Stimulated activated CD8-positive, alpha-beta memory T cell treated with anti-CD3 and anti-CD28 coated beads, Interleukin-15, amount 100 ng/mL, for 48 hours (primary cell): ENCODE measurements at places on chromosomes 1 and 21.

DNA sequence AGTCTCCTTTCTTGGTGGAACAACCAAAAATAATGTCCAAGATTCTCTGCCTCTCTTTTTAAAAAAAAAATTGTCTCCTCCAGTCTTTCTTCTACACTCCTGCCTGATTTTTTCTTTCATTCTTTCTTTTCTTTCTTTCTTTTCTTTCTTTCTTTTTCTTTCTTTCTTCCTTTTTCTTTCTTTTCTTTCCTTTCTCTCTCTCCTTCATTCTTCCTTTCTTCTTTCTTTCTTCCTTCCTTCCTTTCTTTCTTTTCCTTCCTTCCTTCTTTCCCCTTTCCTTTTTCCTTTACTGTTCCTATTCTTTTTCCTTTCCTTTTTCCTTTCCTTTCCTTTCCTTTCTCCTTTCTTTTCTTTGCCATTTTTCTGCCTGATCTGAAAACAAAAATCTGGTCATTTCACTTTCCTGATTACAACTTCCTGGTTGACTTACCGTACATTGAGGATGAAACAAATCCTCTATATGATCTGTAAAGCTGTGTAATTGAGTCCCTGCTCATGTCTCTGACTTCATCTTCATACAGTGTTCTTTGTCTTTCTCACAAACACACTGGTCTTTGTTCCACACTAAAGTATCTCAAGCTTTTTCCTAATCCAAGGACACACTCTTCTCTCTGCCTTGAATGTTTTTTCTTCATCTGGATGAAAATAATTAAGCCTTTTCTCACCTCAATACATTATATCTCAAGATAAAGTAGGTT, 6.1 kb upstream of the KRTAP23-1 start:
- no peak for DNase-seq

GRCh38 chr1:71116729-71117128, 35.9 kb upstream of the ZRANB2 start:
- DNase-seq: no peak

DNA sequence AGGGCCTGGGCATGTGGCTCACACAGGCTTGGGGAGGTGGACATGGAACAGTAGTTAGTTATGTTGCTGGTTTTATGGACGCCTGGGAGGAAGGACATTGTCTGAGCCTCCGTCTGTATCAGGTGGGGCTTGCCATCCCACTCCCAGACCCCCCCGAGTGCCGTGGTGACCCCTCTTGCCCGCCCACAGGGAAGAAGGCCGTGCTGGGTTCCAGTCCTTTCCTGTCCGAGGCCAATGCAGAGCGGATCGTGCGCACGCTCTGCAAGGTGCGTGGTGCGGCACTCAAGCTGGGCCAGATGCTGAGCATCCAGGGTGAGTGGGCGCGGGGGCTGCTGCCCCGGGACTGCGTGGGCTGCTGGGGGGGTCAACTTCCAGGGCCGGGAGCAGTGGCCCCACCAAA, 41.7 kb downstream of the COQ8A start:
- DNase-seq: no peak

DNA sequence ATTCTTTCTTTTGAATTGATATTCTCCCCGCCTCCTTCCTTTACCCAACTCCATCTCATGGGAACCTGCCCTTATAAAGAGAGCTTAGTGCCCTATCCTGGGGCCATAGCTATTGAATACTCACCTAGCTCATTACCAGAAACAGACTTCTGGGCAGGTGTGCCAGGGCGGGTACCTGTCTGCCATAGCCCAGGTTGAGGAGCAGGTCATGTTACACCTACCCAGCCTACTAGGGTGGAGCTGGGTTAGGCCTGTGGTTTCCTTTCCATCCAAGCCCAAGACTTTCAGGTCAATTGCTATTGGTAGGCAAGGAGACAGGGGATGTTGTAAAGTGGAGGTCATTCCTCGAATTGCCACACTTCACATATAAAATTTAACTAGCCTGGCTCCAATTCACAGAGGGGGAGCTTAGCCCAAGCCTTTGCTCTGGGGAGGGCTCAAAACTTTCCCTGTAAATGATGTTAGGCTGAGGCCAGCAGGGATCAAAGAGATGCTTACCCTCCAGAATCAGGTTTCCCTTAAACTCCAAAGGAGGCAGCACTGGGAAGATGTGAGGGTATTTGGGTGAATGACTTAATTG, 87.1 kb upstream of the IPO9 start:
- no peak for DNase-seq

DNA sequence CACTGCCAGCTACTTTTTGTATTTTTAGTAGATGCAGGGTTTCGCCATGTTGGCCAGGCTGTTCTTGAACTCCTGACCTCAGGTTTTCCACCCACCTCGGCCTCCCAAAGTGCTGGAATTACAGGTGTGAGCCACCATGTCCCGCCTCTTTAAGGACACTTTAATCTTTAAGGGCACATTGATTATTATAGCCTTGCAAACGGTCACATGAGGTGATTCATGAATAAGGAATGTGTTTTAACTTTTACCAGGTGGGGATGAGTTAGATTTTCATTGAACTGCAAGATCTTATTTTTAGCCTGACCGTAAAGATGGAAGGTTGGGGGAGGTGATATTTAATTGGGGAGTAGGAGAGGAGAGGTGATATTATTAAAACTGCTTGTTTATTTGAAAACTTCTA, 61.9 kb downstream of the TBCE start:
- no peak for DNase-seq

DNA sequence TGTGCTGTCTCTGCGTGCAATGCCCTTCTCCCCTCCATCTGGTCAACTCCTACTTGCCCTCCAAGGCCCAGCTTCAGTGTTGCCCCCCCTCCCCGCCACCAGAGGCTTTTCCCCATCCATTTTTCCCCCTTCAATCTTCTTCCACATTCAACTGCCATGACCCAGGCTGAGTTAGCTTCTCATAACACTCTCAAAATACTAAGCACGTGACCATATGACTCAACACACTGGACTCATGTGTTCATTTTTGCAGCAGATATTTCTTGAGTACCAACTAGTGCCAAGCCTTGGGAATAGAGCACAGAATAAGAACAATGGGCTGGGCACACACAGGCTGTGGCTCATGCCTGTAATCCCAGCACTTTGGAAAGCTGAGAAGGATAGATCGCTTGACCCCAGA, 132.1 kb downstream of the IGSF21 start:
- DNase-seq: no peak

- no peak for DNase-seq
Measured at GRCh38 chr1:84573481-84573966, 716 bp downstream of the CTBS start.

- peak; percentile 2 for DNase-seq
Measured at GRCh38 chr1:168763031-168763430, 34.0 kb upstream of the DPT start.

GRCh38 chr1:97875996-97876395, 44.8 kb downstream of the DPYD start:
- DNase-seq: no peak

- DNase-seq: no peak
Measured at GRCh38 chr1:212702672-212703071, 3.0 kb upstream of the BATF3 start.

DNA sequence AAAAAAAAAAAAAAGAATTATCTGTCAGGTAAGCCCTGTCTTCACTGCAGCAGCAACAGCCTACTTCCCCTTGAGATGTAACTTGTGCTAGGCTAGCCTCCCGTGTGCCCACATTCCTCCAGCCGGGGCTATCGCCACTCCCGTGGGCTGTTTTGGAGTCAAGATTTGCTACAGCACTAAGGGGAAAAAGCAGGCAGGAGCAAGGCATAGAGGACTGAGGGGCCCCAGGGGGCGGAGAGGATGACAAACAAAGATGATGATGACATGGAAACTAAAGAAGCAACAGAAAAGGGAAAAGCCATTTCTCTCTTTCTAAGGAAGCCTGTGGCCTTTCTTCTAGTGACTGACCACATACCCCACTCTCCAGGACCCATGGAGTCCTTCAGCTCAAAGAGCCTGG, 1.9 kb downstream of the TNFAIP8L2 start:
- DNase-seq: peak; percentile 61

DNA sequence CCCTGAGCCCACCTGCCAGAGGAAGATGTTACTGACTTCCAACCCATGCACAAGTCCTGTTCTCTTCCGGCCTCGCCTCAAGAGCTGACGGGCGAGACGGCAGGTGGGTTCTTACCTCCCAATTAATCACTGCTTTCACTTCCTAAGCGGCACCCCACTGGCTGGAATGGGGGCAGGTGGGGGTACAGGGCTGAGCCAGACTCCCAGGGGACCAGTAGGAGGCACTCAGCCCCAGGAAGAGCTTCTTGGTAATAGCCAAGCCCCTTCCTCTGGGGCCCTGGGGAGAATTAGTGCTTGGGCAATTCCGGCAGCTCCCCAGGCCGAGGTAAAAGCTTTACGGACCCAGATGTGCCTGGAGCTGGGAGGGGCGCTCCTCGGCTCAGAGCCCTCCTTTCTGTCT, 9.7 kb downstream of the CNTN2 start:
- no peak for DNase-seq

- DNase-seq: no peak
Measured at GRCh38 chr1:110187139-110187890, 22.8 kb upstream of the KCNC4 start.

- DNase-seq: no peak
Measured at GRCh38 chr21:40546647-40547046, 300.3 kb downstream of the DSCAM start.

DNA sequence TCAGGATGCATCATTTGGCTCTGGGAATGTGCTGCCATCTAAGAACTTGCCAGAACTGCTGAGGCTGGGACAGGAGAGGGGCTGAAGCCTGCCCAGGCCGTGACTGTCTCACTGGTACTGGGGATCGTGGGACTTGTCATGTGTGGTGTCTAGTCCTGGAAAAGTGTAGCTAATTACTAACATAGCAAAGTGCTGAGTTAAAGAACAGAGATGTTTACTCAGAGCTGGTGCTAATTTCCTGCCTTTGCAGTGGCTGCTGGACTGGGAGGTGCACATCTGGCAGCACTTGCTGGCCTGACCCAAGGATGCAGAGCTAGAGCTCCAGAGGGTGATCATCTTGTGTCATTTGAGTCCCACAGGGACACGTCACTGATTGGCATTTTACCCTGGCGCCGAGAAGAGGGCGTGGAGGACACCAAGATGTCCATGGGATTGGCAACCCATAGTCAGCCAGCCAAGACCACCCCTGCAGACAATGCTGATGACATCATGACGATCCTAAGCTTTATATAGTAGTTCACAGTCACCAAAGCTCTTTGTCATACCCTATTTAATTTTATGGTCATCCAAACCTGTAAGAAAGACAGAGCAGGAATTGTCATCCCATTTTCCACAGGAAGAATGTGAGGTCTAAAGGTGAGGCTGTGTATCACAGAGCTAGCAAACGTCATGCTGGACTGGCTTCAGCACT, 110.1 kb upstream of the SLC44A3 start:
- DNase-seq: no peak

- no peak for DNase-seq
Measured at GRCh38 chr1:150387200-150387599, 23.3 kb downstream of the RPRD2 start.

DNA sequence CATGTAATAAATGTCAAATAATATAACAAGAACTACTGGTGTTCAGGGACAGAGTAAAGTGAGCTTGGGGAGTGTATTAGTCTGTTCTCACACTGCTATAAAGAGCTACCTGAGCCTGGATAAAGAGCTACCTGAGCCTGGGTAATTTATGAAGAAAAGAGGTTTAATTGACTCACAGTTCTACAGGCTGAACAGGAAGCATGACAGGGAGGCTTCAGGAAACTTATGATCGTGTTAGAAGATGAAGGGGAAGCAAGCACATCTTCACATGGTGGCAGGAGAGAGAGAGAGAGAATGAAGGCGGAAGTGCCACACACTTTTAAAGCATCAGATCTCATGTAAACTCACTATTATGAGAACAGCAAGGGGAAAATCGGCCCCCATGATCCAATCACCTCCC, 205.9 kb downstream of the CTH start:
- no peak for DNase-seq

- DNase-seq: no peak
Measured at GRCh38 chr1:85134583-85135391, 66.0 kb downstream of the SYDE2 start.

- no peak for DNase-seq
Measured at GRCh38 chr1:46637444-46638083, 21.0 kb upstream of the MOB3C start.

GRCh38 chr1:206658981-206659273, 23.6 kb downstream of the DYRK3 start:
- no peak for DNase-seq

GRCh38 chr1:16112596-16113555, 39.4 kb upstream of the FAM131C start:
- DNase-seq: no peak

- no peak for DNase-seq
Measured at GRCh38 chr1:247146671-247147070, 25.1 kb downstream of the ZNF124 start.

- no peak for DNase-seq
Measured at GRCh38 chr1:77015748-77016341, 148.6 kb downstream of the ST6GALNAC5 start.

- DNase-seq: no peak
Measured at GRCh38 chr1:198549866-198550265, 9.4 kb upstream of the ATP6V1G3 start.

DNA sequence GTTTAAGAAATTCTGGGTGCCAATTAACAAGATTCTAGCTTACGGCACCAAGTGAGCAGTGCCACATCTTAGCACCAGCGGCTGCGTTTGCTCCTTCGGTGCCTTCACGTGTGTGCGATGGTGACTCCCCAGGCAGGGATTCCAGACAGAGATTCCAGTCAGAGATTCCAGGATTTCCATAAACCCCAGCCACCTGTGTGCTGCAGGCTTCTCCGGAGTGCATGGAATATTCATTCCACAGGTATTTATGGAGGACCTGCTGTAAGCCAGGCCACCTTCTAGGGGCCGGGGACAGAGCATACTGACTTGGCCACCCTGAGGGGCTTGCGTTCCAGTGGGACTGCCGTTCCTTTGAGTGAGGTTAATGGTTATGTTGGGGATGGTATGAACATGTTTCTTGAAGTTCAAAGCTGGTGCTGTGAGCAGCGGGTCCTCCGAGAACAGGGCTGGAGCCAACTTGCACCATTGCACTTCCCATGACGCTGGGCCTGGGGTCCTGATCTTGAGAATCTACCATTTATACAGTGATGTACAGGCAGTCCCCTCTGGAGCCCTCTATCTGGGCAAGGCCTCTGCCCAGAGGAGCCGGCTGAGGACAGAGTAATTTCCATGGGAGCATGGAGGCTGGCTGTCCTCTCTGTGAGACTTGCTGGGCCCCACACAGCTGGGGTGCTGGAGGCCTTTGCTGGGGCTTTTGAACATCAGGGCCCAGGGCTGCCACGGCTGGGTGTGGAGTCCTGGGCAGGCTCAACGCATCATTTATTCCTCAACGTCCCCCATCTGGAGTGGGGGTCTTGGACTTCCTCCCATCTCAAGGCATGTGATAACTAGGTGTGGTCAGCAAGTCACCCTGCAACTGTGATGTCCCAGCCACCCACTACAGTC, 58.8 kb upstream of the AJAP1 start:
- no peak for DNase-seq

- DNase-seq: no peak
Measured at GRCh38 chr1:156953571-156953970, 33.1 kb downstream of the LRRC71 start.

GRCh38 chr1:241976229-241976628, 18.7 kb downstream of the BECN2 start:
- no peak for DNase-seq
